AML-193 (cell line): ENCODE measurements at places on chromosomes 1 and 21.

DNA sequence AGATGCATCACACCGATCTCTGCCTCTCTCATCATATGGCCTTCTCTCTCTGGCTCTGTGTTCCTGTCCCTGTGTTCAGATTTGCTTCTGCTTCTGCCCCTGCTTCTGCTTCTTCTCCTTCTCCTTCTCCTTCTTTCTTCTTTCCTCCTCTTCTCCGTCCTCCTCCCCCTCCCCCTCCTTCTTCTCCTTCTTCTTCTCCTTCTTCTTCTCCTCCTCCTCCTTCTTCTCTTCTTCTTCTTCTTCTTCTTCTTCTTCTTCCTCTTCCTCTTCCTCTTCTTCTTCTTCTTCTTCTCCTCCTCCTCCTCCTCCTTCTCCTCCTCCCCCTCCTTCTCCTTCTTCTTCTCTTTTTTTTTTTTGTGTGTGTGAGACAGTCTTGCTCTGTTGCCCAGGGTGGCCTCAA is 139.9 kb upstream of the KLHDC7A start:
- DNase-seq, result no peak

- DNase-seq, result no peak
Measured at GRCh38 chr21:28068455-28069358, 924.0 kb downstream of the LTN1 start.

GRCh38 chr21:16709866-16710550 is 802.8 kb upstream of the CXADR start:
- DNase-seq, result no peak

- peak; percentile 8 for DNase-seq
Measured at GRCh38 chr1:61724506-61724812, 482 bp downstream of the TM2D1 start.

DNA sequence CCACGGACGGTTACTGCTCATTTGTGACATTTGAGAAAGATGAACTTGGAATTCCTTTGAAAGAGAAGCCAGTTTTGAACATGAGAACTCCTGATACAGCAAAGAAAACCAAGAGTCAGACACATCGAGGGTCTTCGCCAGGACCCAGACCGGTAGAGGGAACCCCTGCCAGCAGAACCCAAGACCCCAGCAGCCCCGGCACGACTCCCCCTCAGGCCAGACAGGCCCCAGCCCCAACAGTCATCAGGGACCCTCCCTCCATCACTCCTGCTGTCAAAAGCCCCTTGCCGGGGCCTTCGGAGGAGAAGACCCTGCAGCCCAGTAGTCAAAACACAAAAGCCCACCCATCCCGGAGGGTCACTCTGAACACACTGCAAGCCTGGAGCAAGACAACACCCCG is 27.7 kb downstream of the CHAF1B start:
- DNase-seq, result no peak

GRCh38 chr1:50970509-50970887 is 453 bp downstream of the CDKN2C start:
- DNase-seq, result no peak

DNA sequence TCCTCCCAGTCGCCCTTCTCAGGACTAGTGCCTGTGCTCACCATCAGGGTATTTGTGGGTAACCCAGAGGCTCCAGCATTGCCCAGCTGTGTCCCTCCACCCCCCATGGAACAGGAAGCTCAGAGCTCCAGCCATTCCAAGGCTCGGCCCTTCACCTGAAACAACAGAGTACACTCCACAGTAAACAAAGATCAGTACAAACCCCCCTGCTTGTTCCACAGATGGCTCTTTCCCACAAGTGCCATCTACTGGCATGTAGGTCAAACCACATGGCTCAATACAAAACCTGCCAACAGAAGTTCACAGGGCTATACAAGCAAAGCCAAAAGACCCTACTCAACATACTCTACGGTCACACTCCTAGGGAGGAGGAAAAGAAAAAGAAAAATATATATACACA is 258.7 kb downstream of the AGBL4 start:
- DNase-seq, result no peak

DNA sequence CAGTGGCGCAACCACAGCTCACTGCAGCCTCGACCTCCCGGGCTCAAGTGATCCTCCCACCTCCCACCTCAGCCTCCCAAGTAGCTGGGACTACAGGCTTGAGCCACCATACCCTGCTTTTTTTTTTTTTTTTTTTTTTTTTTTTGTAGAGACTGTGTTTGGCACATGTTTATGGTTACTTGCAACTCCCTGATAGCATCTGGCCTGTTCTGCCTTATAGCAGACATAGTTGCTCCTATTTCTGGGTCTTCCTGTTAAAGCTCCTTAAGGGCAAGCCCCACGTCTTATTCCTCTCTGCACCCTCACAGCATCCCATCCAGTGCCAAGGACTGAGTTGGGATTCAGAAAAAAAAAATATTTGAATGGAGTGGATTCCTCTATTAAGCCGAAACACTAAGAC is 17.1 kb upstream of the CNR2 start:
- DNase-seq, result no peak

DNA sequence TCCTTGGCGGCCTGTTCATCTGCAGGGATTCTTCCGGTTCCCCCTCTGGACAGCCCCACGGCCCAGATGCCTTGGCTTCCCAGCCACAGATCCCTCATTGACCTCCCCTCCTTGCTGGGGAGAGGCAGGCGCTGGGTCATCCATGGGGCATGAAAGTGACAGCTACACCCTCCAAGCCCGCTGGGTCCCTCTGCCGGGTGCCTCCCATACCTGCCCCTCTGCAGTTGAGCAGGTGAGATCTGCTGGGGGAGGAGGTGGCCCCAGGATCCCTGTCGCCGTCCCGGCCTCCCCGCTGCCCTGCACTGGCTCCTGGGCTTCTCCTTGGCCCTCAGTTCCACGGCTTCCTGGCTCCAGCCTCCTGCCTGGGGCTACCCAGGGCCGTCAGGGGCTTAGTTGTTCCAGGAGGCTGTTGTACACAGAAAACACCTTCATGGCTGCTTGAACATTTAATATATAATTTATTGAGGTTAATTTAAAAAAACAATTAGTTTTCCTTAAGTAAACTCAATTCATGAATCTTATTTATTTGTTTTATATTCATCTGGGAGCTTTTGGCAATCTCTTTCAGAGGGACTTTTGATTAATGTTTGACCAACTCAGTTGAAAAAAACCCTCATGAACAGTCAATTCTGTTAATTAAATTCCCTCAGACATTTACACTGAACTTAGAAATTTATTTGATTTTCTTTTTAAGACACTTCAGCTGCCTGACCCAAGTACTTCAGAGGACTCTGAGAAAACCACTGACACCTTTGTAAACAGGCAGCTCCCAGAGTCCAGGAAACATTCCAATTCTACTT is 67.6 kb upstream of the ABCG1 start:
- no peak for DNase-seq

- DNase-seq, result no peak
Measured at GRCh38 chr1:63946866-63947491, 173.2 kb downstream of the ROR1 start.

- no peak for DNase-seq
Measured at GRCh38 chr1:241286486-241286885, 70.5 kb downstream of the RGS7 start.

DNA sequence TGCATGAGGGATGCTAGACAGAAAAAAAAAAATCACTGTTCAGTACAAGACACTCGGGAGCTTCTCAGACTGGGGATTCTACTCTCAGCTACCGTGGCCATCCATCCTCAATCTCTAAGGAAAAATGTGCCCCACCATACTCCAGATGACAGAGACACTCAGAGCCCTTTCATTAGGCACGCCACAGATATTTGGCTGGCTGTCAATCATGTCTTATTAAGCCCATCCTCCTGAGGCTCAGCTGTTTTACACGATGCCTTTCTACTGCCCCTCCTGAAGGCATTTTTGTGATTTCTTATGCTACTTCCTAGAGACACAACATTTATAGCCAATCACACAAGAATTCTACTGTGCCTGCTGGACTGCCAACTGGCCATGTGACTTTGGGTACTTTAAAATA is 92.9 kb downstream of the KIF14 start:
- no peak for DNase-seq

- no peak for DNase-seq
Measured at GRCh38 chr21:43956019-43956669, 56.0 kb upstream of the TRAPPC10 start.

GRCh38 chr1:24348196-24348595 is 29.0 kb downstream of the GRHL3 start:
- DNase-seq, result no peak

DNA sequence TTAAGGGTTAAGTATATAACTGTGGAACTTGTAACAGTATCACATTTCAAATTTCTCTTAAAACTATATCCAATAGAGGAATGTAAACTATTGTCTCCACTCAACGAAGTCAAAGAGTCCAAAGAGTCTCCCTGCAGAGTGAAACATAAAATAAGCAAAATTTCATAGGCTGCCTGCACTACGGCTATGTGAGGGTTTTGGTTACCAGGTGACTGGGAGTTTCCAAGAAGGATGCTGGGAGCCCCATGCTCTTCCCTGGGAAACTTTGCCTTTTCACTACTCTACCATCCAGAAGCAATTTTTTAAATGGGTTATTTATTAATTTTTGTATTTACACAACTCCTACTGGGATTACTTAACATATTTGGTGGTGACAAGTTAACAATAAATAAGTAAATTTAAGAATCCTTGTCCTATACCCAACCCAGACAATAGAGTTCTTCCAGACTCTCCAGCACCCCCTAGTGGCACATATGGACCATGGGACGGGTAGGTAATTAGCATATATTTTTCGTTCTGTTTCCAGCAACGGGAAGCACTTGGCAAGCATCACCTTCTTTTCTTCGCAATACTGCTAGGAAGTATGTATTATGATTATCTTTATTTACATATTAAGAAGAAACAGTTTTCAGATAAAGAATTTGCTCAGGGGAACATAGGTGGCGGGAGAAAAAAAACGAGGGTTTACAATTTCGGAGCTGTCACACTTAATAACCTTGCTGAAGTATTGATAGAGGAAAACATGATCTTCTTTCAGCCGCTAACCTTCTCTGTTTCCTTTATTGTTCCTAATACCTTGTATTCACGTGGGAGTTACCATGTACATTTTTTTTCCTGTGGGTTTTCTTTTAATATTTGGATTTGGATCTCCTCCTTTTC is 3.5 kb downstream of the FMO2 start:
- DNase-seq, result peak; percentile 63

DNA sequence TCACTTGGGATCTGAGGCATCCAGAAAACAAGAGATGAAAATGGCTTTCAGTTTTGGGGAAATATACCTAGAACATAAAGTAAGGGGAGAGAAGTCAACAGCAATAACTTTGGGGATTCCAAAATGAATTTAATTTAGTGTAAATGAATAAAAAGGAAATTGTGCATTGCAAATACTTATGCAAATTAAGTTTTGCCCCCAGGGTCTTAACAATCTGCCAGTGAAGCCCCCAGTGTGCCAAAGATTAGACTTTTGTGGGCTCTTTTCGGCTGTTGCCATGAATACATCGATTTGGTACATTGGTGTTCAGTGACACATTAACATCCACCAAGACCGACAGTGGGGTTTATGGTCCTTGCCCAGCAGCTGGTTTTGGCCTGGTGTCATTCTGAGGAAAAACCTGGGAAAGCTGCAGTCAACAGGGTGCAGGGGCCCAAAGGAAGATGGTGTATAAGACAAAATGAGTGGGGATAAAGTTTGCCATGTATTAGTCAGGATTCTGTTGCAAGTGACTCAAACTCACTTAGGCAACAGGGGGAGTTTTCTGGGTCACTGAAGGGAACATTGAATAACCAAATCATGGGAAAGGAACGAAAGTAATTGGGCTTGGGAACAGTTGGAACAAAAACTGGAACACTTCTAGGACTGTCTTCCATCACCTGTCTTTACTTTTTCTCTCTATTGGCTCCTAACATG is 30.2 kb upstream of the IGSF3 start:
- no peak for DNase-seq

DNA sequence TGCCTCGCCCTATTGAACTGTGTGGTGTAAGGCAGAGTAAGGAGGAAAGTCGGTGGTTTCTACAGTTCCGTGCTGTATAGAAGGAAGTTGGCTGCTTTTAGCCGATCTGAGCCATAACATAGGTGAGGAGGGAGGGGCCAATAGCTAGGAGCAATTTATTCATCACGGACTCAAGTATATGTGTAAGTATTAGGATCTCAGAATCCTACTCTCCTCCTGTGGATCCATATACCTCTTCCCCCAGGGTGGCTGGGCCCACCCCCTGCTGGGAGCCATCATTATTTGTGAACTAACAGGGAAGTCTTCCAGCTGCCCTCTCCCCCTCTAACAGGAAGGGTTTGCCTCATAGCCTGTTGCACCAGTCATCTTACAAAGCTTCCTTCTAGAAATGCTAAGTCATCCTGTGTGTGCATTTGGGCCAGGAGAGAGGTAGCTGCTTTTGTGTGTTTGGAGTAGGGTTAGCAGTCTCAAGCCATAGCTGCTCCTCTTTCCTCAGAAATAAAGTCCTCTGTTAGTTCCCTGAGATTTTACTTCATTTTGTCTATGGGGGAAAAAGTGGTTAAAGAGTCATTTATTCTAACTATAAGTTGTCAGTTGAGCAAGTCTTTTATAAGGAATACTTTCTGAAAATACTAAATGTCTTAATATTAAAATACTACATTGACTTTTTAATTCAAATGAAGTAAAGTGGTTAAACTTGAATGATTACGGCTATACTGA is 14.9 kb upstream of the CENPS start:
- peak; percentile 98 for DNase-seq

DNA sequence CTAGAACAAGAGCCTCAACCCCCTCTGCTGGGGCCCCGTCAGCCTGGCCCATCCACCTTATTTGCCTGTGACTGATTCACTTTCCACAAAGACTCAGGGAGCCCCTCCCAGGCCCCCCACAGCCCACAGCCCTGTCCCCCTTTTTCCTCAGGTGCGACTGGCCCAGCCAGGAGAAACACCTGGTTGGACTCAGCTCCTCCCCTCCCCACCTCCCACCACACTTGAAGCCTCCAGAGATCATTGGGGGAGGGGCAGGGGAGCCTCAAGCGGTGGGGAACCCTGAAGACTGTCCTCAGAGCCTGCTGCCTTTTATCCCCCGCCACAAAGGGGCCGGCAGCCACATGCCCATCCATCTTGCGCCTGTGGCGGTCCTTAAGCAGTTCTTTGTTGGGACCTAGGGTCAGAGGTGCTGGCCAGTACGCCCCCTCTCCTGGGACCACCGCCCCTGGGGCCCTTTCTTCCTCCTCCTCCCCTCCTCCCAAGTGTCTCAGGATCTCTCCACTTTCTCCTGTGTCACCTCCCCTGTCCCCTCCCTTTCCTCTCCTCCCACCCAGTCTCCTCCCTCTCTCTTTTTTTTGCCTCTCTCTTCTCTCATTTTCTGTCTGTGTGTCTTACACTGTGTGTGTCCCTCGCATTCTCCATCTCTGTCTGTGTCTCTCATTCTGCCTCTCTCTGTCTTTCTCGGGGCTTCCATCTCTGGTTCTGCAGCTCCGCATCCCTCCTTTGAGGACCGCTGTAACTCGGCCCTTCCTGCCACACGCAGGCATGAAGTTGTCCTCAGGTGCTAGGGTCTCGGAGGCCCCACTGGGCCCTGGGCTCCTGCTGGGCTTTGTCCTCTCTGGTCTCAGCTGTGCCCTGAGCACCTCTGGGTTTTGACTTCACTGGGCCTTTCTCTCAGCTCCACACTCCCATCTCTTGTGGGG is 12.2 kb downstream of the CRABP2 start:
- DNase-seq, result no peak

DNA sequence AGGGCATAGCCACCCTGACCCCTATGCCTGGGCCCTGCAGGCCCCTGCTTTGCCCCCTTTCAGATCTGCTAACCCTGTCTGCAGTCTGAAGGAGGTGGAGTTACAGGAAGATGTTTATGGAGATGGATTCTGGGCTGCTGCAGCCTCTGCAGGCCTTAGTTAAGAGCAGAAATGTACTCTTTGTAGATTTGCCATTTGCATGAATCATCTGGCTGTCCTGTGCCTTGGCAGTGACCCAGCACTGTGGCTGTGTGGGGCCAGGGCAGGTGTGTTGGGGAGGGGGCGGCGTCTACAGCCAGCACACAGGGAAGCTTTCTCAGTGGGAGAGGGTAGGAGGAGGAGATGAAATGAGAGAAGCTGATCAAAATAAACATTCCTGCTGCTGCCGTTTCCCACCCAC is 867.3 kb downstream of the PLA2G4A start:
- no peak for DNase-seq
